ENCODE measurements at places on chromosomes 12 and 14.

DNA sequence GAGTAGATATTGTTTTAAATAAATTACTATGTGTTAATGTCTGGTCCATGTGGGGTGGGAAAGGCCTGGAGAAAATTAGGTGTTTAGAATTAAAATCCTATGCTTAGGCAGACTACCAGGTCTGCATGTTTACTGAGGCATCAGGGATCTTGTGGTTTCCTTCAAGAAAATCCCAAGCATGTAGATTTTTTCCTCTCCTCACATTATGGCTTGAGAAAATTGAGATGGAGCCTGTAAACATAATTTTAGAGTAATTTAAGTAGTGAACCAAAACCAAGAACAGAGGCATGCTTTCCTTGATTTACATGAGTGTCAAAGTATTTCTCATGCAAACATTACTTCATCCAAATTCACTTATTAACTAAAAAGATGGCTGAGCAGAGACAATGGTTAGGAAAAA is 823.7 kb downstream of the AACS start:
- DNase-seq: no peak

- DNase-seq: no peak
These were observed 344.6 kb downstream of the C12orf75 start for GRCh38 chr12:105674871-105675699.

DNA sequence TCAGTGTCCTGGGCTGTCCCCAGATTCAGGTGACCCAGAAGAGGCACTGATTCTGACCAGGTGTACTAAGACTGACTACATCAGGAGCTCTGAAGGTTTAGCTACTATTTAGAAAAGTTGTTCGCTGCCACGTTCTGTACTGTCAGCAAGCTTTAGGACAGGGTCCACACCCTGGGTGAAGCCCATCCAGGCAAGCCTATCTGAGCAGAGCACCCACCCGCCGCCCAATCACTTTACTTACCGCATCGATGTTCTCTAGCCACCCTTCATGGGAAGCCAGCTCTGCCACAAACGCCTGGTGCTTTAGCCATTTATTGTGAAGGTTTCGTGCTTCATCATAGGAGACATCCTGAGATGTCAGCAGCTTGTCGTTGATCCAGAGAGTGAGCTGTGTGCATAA is 79.8 kb downstream of the PLEKHG3 start:
- no peak for DNase-seq

- no peak for DNase-seq
These were observed 222.1 kb downstream of the AACS start for GRCh38 chr12:125287155-125287847.

DNA sequence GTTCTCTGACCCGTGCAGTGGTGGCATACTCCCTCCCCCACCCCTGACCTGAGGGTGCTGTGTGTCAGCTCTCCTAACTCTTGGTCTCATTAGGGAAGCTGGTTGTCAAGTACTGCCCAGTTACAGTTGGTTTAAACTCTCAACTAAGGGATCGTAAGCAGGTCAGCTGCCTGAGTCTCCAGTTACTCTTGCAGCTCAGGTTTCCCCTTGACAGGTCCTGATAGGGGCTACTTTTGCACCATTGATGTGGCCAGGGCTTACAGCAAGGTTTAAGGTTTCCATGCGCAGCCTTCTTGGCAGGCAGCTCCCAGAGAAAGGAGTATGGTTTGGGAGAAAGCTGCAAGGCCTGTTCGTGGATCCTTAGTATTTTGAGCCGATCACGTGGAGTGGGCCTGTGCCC is 74.5 kb downstream of the ETV6 start:
- DNase-seq: no peak

GRCh38 chr12:104691721-104692556 is 235.2 kb downstream of the CHST11 start:
- no peak for DNase-seq

- no peak for DNase-seq
These were observed 24.3 kb upstream of the TMEM106C start for GRCh38 chr12:47939009-47939601.

DNA sequence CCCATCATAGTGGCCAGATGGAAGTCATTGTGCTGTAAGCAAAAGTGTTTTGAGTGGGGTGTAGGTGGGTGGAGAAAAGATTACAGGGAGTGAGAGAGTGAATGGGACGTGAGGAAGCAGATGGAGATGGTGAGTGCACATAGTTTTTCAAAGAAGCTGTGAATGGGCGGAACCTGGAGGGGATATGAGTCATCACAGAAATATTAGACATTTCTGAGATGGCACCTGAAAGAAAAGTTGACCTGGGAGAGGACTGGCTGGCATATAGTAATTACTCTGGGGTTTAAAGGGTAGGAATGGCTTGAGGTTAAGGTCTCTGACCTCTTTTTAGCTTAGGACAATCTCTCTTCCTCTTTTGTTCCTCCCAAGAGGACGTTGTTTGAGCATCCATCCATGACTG is 50.5 kb downstream of the ANO4 start:
- DNase-seq: no peak

DNA sequence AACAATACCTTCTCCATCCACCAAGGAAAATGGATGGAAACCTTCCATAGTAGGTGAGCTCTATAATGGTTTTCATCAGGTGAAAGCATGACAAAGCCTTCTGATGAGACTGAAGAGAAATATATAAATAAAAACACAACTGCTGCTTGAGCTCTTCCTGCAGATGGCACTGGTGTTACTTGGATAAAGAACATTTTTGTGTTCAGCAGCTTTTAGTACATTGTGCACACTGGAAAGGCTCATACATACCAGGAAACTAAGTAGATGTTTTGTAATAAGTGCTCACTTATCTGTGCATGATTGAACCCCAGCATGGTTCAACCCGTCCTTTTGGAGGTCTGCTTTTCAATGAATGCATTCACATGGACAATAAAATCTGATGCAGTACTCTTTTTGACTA is 357.3 kb upstream of the MIS18BP1 start:
- peak; percentile 68 for DNase-seq

GRCh38 chr14:59332727-59333126 is 132.5 kb downstream of the GPR135 start:
- no peak for DNase-seq

Measured in RKO (cell line).